ENCODE measurements at places on chromosomes 7 and 10. TPM values are rescaled to one million over a fixed set of nuclear protein-coding genes. Genes with fewer than 3 reads are reported as not detected.

Gene CAMK2G
- 11.9 TPM for total RNA-seq

Gene ANK3
- 188 TPM for total RNA-seq

Gene MYH16
- total RNA-seq, result not detected

Gene PLAC9
- 23.2 TPM for total RNA-seq

Gene CPA4
- total RNA-seq, result 0.77 TPM

Gene SUFU
- 8.0 TPM for total RNA-seq

- no peak for DNase-seq
Measured at GRCh38 chr7:137846827-137847567, at the start of gene DGKI. TSS of gene DGKI (minus strand) at chr7:137846974.

- no peak for DNase-seq
Measured at GRCh38 chr10:122343135-122343800, 31.2 kb upstream of the PLEKHA1 start.

- DNase-seq, result no peak
Measured at GRCh38 chr10:72564596-72564995, 61.3 kb downstream of the MICU1 start.

DNA sequence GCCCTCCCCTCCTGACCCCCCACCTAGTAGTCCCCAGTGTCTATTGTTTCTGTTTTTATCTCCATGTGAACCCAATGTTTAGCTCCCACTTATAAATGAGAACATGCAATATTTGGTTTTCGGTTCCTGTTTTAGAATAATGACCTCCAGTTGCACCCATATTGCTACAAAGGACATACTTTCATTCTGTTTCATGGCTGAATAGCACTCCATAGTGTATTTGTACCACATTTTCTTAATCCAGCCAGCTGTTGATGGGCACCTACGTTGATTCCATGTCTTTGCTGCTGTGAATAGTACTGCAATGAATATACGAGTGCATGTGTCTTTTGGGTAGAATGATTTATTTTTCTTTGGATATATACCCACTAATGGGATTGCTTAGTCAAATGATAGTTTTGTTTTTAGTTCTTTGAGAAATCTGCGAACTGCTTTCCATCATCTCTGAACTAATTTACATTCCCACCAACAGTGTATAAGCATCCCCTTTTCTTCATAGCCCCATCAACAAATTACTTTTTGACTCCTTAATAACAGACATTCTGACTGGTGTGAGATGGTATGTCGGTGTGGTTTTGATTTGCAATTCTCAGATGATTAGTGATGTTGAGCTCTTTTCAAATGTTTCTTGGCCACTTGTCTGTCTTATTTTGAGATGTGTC lies 128.4 kb upstream of the PHYHIPL start:
- no peak for DNase-seq

- DNase-seq, result no peak
Measured at GRCh38 chr7:87342231-87342630, 3.2 kb upstream of the CROT start.

DNA sequence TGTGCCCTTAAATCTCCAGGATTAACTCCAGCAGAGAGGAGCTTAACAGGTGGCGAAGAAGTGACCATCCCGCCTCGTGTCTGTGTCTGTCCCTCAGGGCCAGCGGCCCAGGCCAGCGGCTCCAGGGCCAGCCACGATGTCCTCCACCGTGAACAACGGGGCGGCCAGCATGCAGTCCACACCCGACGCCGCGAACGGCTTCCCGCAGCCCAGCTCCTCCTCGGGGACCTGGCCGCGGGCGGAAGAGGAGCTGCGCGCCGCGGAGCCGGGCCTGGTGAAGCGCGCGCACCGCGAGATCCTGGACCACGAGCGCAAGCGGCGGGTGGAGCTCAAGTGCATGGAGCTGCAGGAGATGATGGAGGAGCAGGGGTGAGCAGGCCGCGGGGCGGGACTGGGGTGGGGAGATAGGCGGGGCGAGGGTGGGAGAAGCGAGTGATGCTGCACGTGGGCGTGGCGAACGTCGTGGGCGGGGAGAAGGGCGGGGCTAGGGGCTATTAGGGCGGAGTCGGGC lies 33.3 kb downstream of the SRRM3 start:
- DNase-seq, result peak; percentile 64

- no peak for DNase-seq
Measured at GRCh38 chr10:103021150-103021899, 103.2 kb downstream of the CNNM2 start.

DNA sequence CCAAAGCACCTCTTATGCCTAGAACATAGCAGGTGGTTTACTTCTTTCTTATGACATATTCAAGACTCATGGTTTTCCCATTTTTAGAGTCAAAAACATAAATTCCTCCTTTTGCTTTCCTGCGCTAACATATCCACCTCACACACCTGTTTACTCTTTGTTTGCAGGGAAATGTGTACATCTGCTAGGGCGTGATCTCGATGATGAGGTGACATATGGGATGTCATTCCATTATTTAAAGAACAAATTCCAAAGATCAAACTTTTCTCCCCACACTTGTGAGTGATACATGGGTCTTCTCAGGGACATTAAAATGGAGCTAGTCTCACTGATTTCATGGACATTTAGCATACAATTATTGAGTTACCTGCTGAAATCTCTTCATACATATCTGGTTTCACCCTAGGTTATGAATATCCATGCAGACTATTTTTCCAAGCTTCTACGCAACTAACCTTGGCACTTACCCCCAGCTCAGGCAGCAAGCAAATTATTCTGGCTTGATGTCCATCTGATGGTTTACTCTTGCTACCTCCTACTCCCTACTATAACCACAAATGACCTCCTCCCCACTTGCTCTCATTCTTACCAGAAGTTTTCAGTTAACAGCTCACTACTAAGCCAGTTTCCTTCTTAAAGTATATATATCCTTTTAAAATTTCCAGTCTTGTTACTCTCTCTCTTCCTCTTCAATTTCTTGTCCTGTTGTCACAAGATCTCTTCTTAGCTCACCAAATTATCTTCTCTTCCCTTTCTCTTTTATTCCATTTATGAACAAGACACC lies 208.5 kb downstream of the RNLS start:
- DNase-seq, result no peak

GRCh38 chr7:138396251-138397070 lies 63.6 kb upstream of the TRIM24 start:
- DNase-seq, result no peak

DNA sequence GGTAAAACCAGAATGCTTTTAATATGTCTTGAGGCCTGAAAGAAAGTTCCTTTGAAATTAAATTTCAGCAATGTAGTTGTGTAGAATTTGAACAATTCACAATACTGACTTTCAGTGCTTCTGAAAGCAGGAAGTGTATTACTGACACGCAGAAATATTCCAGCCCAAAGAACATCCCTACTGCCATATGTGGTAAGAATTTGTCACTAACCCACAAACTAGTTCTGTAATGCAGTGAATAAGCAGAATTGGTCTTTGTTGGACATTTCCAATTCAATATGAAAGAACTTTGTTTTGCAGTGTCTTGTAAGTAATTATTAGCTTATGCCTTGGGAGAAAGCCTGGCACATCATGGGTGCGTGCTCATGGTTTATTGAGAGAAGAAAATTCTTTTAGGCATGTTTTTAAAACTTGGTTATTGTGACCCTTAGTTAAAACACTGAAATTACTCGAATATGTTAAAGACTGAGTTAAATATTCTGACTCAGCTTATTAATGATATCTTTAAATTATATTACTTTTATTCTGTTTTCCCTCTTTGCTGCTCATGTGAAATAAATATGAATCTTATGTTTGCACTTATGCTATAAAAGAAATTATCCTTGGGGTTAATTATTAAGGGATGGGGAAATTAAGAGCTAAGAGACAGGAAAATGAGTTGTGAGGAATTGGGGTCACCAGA lies 33.4 kb downstream of the PTPN12 start:
- DNase-seq, result no peak

DNA sequence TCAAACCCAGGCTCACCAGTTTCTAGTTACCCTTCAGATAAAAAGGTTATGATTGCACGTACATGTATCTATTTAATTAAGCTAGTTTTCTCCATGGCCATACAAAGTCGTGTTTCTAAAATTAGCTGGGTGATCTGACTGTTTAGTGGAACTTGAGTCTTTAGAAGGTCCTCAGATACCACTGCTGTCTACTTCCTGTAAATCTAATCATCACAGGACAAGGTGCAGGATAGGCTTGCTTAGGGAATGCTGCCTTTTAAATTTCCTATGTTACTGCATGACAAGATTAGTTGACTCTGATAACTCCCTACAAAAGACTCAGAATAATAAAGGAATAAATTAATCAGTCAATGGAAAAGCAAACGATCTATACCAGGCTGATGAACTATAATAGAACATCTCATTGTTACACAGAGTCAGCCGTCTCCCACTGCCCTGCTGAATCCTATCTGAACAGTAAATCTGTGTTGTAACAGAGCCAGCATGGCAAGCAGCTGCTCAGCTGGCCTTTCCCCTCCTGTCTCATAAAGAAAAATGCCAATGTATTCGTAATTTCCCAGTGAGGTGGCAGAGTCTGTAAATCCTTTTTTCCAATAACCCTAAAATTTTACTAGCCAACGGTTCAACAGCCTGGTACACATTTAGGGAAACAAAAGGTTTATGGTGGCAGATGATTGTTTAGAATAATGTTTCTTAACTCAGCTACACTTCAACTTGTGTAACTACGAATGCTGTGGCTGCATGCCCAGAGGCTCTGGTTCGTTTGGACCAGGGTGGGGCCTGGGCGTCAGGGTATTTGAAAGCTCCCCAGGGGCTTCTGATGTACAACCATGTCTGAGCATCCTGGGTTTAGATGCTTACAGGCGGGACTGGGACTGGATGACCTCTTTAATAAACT lies 318.0 kb downstream of the PAXIP1 start:
- no peak for DNase-seq

DNA sequence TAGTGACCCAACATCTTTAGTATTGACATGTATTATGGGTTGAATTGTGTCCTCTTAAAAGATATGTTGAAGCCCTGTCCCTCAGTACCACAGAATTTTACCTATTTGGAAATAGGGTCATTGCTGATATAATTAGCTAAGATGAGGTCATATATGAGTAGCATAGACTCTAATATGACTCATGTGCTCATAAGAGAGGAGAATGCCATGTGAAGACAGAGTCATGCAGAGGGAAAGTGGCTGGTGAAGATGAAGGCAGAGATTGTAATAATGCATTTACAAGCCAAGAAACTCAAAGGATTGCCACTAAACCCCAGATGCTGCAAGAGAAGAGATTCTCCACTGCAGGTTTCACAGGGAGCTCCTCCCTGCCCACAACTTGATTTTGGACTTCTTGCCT lies 496.4 kb downstream of the KIF20B start:
- no peak for DNase-seq

Measured in left ventricle myocardium superior (tissue), 1 donor.